ENCODE measurements at places on chromosomes 2 and 18.

GRCh38 chr2:120485096-120485495, 139.2 kb downstream of the INHBB start:
- no peak for DNase-seq

- DNase-seq = no peak
These were observed 89.1 kb downstream of the MYO3B start for GRCh38 chr2:170267071-170267470.

DNA sequence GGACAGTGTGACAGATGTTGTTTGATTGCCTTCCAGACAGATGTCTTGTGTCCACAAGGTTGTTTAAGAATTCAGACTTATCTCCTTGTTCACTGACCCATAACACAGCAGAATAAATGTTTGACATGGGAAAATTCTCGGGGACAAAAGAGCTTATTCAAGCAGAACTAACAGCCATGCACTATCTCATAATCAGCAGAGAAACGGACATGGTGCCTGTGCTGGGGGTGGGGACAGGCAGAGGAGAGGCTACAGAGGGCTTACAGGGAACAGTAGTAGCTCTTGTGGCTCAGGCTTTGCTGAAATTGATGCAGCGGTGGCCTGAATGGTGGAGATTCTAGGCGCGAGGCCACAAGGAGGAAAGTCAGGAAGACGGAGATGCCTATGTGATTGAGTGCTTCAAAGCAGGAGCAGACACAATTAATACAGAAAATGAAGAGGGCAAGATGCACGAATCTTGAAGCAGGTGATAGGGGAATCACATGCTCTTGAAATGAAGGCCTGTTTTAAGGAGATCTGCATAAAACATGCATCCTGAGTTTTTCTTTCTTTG, 62.0 kb upstream of the CAB39 start:
- DNase-seq = no peak

DNA sequence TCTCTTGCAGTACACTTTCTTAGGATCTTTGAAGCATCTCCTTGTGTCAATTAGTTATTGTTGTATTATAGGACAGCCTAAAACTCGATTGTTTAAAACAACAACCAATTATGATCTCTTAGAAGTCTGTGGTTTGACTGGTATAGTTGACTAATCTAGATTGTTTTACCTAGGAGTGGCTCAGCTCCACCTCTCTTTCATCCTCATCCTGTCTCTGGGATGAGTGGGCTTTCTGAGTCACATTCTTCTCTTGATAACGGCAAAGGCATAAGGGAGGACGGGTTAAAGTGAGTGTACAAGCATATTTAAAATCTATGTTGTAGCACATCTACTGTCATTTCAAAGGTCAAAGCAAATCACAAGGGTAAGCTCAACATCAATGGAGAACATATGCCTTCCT, 102.3 kb upstream of the GULP1 start:
- DNase-seq = no peak

DNA sequence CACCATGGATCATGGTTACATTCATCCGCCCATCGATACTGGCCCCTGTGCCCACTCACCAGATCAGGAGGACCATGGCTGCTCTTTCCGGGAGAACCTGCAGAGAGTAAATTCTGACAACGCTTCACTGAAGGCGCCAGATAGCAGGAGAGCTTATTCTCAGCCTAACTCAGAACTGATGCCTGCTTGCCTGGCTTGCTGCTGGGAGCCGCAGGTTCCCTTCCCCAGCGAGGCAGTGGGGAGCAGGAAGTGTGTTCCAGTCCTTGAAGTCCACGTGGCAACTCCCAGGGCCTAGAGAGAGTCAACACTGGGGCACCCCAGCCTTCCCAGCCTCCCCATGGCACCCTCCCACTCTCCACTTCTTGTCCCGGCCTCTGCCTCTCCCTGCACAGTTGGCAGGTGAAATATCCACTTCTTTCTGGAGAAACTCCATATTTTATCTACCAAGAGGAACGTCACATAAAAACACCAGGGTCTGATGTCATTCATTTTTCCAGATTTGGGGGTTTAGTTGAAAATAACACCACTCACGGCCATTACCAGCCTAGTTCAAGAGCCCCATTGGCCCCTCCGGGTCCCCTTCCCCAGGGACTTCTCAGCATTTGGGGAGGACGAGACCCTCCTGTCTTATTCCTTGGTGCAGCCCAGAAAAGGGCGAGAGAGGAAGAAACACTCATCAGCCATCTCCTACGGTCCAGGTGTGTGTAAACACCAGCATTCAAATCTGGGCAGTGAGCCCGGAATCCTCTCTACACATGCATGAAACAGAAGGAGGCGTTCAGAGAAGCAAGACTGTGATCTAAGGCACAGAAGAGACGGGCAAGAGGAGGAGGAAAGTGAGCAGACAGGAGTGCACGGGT, 3.5 kb upstream of the TUBB6 start:
- no peak for DNase-seq

GRCh38 chr2:62216113-62216512, 20.2 kb downstream of the B3GNT2 start:
- DNase-seq = no peak

- DNase-seq = no peak
These were observed 5.3 kb upstream of the NPPC start for GRCh38 chr2:231931481-231931915.

DNA sequence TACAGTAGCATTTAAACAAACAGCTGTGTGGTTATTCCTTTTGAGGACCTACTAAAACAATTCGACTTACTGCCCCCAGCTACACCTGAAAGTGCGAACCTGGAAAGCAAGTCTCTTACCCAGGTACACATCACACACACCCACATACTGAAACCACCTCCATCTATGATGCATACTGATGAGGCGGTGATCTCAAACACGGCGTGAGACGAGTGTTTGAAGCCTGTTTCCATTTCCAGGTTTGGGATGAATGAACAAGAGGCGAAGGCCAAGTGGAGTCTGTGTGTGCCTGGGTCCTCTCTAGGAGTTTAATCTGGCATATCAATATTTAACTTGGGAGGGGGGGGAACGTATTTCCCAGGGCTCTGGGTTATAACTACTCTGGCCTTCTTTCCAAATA, 1.6 kb downstream of the TMEM185B start:
- DNase-seq = no peak

- no peak for DNase-seq
These were observed 4.3 kb downstream of the DCTN1 start for GRCh38 chr2:74375838-74376237.

Data from stimulated activated CD8-positive, alpha-beta memory T cell treated with anti-CD3 and anti-CD28 coated beads, Interleukin-4, amount 100 ng/mL, for 1 hour (primary cell).